NCI-H1092 (cell line): ENCODE measurements at places on chromosomes 2 and 18.
A peak's percentile ranks its signal among the peaks of the same experiment; 100 is the strongest.

DNA sequence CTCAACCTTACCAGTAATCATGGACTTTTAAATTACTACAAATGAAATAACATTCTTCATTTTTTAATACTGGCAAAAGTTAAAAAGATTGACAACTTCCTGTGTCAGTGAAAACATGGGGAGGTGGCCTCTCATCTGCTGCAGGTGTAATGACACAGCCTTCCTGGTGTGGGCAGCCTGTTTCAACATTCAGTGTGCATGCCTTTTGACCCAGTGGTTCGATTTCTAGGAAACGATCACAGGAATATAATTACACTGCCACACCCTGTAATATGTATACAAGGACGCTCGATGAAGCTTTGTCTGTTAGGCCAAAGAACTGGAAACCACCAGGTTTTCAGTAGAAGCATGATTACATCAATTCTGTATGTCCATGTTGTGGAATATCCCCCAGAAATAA lies 68.7 kb downstream of the MTHFD2 start:
- no peak for DNase-seq

- DNase-seq: no peak
Measured at GRCh38 chr18:3468833-3469232, 18.9 kb downstream of the TGIF1 start.

GRCh38 chr2:207695293-207695692 lies 16.1 kb upstream of the CCNYL1 start:
- no peak for DNase-seq

DNA sequence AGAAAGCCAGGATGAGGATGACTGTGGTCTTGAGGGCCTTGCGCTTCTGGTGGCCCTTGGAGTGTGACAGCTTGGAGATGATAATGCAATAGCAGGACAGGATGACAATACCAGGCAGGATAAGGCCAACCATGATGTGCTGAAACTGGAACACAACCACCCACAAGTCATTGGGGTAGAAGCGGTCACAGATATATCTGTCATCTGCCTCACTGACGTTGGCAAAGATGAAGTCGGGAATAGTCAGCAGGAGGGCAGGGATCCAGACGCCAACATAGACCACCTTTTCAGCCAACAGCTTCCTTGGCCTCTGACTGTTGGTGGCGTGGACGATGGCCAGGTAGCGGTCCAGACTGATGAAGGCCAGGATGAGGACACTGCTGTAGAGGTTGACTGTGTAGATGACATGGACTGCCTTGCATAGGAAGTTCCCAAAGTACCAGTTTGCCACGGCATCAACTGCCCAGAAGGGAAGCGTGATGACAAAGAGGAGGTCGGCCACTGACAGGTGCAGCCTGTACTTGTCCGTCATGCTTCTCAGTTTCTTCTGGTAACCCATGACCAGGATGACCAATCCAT lies 2.7 kb downstream of the CXCR4 start:
- no peak for DNase-seq

DNA sequence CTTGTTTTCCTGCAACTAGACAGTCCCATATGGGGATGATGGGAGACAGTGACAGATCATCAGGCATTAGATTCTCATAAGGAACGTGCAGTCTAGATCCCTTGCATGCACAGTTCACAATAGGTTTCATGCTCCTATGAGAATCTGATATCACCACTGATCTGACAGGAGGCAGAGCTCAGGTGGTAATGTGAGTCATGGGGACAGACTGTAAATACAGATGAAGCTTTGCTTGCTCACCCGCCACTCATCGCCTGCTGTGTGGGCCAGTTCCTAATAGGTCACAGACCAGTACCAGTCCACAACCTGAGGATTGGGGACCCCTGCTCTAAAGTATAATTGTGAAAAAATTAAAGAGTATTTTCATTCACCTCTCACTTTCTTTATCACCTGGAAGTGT lies 23.6 kb upstream of the RAB1A start:
- DNase-seq: no peak

DNA sequence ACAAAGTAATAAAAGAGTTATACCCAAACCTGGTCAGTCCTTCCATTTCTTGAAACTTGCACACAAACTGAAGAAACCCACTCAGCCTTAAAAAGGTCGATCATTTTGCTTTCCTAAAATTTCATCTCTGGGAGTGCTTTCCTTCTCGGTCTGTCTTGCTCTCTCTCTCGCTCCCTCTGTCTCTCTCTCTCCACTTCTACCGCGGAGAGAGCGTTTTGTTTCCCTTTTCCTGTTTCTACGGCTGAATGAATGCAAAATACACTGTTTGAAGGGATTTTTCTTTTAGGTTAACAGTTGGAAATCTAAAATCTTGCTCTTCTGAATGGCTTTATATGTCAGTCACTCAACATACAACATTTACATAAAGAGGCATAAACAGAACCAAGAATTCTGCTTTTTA lies 424.2 kb downstream of the TGIF1 start:
- peak; percentile 1 for DNase-seq

DNA sequence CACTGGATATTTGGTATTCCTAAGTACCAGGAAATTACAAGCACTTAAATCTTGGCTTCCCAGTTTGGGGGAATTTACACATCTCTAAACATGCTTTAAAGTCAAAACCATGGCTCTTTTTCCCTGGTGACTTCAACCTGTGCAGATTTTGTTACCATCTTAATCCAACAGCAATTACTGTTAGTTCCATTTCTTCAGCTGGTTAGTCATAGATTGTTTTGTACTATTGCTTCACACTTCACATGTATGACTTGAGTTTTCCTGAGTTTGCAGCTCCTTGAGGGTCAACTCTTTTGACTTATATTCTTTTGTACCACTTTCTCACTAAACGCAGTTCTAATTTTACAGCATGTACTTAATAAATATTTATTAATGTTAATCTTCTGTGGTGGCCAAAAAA lies 203.4 kb upstream of the RND3 start:
- no peak for DNase-seq

- no peak for DNase-seq
Measured at GRCh38 chr18:39624961-39625360, 2059.4 kb upstream of the CELF4 start.

- no peak for DNase-seq
Measured at GRCh38 chr18:10475654-10476291, 21.3 kb downstream of the APCDD1 start.

DNA sequence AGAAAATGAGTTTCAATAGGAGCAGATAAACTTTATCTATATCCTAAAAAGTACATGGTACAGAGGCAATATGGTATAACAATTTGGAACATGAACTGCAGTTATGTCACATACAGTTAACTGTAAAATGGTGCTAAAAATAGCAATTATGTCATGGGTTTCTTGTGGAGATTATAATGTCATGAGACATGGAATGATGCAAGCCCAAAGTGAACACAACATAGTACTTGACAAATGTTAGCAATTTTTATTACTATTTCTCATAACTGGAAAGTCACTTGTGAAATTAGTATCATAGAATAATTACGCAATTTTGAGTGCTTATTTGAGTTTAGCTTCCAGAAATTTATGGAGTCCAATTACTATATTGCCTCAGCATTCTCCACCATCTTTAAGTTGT lies 1263.4 kb downstream of the DSC3 start:
- no peak for DNase-seq

- no peak for DNase-seq
Measured at GRCh38 chr2:16656784-16657391, 8.7 kb downstream of the CYRIA start.

GRCh38 chr2:196365145-196365544 lies 193.8 kb upstream of the STK17B start:
- DNase-seq: no peak

GRCh38 chr2:234345921-234346320 lies 151.0 kb downstream of the ARL4C start:
- no peak for DNase-seq

DNA sequence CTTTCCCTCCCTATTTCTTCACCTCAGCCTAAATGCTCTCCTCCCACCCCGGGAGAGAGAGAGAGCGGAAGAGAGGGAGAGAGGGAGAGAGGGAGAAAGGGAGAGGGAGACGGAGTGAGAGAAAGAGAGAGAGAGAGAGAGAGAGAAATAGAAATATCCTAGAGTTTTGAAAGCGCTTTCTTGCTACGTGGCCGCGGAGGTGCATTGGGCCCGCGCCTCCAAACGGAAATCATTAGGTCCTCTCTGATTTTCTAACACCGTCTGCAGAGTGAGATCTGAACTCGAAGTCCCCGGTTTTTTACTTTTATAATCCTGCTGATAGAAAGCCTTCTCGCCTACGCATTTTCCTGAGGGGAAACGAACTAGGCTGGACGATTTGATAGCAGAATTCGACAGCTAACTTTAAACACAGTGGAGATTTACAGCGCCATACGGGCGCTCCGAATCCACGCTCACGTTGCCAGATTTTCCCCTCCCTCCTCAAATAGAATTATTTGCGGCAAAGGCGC lies 903 bp upstream of the EVX2 start:
- no peak for DNase-seq

DNA sequence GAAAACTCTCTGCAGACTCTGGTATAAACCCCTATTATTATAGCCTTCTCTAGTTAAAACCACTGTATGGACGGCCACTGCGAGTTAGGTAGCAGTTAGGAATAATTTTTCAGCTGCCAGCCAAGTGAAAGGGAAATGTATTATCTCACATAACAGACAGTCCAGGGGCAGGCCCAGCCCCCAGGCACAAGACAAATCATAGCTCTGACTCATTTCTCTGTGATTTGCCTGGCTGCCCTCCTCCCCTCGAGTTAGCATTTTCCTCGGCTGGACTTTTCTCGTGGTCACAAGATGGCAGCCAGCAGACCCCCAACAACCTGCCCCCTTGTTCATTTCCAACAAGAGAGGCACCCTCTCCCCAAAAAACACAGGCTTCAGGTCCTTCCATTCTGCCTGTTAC lies 10.5 kb downstream of the VIT start:
- no peak for DNase-seq

GRCh38 chr2:16747257-16747656 lies 81.6 kb upstream of the CYRIA start:
- no peak for DNase-seq

DNA sequence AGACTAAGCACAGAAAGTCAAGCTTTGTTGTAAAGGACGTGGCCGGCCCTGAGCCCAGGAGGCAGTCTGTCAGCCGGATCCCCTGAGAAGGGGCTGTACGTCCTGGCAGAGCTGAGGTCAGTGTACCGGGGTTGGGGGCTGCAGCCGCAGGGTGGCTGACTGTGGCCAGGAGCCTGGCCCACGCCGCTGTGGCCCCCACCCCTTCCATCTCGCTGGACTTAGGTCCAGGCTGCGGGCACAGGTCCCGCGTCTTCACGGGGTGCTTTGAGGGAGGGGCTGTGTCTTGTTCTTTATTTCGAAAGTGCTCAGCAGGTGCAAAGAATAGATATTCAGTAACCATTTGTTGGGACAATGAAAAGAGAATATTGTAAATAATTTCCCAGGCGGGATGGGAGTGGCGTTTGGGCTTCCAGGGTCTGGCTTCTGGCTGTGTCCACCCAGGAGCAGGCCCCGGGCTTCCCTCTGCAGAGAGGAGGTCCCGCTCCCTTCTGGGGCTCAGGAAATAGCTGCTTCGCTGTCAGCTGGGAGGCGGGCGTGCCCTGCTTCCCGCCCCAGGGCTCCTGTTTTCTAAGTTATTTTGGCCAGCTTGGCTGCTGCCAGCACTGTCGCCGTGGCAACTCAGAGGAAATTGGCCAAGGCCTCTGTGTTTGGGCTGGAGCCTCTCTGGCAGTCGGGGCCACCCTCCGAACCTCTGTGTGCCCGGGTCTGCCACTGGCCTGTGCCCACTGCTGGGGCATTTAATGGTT lies 7.4 kb downstream of the NFATC1 start:
- no peak for DNase-seq

- no peak for DNase-seq
Measured at GRCh38 chr18:57776767-57777166, 26.3 kb downstream of the ATP8B1 start.

- no peak for DNase-seq
Measured at GRCh38 chr2:144553379-144553778, 33.5 kb upstream of the ZEB2 start.

- no peak for DNase-seq
Measured at GRCh38 chr2:38092196-38092902, 16.4 kb upstream of the CYP1B1 start.

DNA sequence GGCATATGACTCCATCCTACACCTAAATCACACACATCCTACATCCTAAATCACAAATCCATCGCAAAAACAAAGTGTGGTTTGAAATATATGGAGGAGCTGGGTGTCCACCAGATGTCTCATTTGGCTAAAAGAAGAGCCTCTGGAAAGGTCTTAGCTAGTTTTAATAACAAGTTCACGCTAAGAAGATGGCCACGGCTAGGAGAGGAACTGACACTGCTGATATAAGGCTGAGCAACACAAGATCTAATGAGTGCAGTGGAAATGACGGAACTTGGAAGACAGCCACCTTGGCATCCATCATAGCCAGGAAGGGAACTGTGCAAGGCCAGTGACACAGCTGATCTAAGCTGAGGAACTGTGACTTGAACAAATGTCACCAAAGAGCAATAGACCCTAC lies 60.0 kb upstream of the AGAP1 start:
- no peak for DNase-seq

GRCh38 chr2:8677646-8678592 lies 3.9 kb upstream of the ID2 start:
- peak; percentile 47 for DNase-seq

DNA sequence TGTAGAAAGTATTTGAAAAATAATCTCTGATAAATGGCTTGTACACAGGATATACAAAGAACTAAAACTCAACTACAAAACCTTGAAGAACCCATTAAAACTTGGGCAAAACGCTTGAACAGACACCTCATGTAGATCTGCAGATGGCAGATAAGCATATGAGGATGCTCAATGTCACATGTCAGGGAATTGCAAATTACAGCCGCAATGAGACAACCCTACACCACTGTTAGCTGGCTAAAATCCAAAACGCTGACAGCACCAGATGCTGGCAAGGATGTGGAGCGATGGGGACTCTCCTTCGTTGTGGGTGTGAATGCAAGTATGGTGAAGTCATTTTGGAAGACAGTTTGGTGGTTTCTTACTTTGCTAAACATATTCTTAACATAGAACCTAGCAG lies 53.7 kb downstream of the SNTG2 start:
- DNase-seq: no peak

- DNase-seq: no peak
Measured at GRCh38 chr2:189927823-189928222, 134.7 kb downstream of the MSTN start.

GRCh38 chr18:48022531-48023329 lies 92.3 kb upstream of the SMAD2 start:
- peak; percentile 83 for DNase-seq

DNA sequence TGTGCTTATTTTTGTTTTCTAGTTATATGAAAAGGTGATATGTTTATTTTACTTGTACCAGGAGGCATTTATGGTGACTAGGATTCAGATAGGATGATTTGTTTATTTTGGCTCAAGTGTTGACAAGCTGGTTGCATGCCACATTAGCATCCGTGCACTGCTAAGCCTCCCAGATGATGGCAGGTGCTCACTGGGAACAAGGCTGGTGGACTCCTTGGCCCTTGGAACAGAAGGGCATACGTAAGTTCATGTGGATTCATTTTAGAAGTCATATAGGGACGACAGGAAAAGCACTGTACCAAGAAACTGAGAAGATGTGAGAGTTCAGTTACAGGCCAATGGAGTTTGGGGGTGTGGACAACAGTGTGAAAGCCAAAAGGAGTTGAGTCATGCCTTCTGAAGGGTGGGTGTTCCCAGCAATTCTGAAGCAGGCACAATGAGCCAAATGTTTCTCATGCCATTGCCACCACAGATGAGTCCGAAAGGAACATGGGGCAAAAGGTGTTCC lies 166.2 kb downstream of the PHLPP1 start:
- peak; percentile 88 for DNase-seq
